ENCODE measurements at places on chromosomes 2 and 18.

- no peak for DNase-seq
These were observed 141.6 kb upstream of the GLI2 start for GRCh38 chr2:120593921-120594686.

- no peak for DNase-seq
These were observed 84.9 kb downstream of the CMPK2 start for GRCh38 chr2:6780765-6781274.

GRCh38 chr2:216350214-216350791 is 22.0 kb downstream of the MARCHF4 start:
- no peak for DNase-seq

GRCh38 chr2:98280376-98281102 is 65.7 kb upstream of the CNGA3 start:
- DNase-seq: no peak

DNA sequence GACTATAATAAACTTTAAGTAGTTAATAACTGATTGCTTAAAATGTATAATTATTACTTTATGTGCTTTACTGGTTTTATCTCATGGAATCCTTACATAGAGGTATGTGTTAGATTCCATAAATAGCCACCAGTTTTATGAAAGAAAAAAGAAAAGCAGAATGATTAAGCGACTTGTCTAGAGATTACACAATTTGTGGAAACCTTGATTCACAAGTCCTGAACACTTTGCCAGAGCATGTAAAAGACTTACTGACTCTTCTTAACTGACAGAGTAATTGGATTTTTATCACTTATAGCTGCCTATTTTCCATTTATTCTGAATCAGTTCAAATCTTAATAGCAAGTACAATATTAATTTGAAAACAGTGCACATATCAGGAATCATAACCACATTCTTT is 448.7 kb upstream of the NETO1 start:
- no peak for DNase-seq

- no peak for DNase-seq
These were observed 101.3 kb upstream of the KLHL29 start for GRCh38 chr2:23283653-23284052.

- peak; percentile 10 for DNase-seq
These were observed 937 bp downstream of the EGR4 start for GRCh38 chr2:73292316-73292905.

GRCh38 chr2:163646687-163647086 is 89.1 kb downstream of the FIGN start:
- no peak for DNase-seq

DNA sequence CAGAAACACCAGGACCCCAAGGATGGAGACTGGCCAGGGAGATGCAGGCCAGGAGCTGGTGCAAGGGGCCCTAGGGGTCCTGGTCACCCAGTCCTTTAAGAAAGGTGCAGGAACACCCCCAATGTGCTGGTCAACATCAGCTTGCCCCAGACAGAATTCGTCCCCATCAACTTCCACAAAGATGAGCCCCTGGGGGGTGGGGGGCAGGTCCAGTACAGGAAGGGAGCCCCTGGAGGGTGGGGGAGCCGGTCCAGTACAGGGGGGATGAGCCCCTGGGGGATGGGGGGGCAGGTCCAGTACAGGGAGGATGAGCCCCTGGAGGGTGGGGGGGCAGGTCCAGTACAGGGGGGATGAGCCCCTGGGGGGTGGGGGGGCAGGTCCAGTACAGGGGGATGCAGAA is 160.7 kb upstream of the SALL3 start:
- no peak for DNase-seq

- no peak for DNase-seq
These were observed 2.5 kb downstream of the BABAM2 start for GRCh38 chr2:27893006-27893405.

GRCh38 chr18:4016391-4017049 is 438.6 kb downstream of the DLGAP1 start:
- no peak for DNase-seq

DNA sequence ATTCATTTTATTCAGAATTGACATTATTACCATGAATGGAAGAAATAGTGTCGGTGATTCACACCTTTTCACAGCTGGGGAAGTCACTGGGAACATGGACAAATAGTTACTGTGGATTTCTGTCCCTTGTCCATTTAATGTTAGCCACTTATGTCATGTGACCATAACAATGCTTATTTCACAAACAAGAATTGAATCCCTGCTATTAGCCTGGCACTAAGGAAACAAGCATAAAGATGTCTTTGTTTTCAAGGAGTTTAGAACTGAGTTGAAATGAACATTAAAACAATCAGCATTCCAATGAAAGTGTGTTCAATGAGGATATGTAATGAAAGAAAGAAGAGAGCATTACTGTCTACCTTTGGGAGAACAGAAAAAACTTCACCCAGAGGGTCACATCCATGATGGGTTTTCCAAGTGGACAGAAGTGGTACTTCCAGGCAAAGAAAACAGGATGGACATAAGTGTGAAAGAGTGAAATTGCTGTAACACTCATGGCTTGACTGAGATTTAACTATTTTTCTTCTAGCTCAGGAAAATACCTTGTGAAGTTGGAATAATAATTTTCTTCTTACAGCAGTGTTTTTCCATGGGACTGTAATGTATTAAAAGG is 324.5 kb upstream of the UBE2E3 start:
- no peak for DNase-seq

- DNase-seq: no peak
These were observed 63.7 kb upstream of the TFPI start for GRCh38 chr2:187617905-187618304.

DNA sequence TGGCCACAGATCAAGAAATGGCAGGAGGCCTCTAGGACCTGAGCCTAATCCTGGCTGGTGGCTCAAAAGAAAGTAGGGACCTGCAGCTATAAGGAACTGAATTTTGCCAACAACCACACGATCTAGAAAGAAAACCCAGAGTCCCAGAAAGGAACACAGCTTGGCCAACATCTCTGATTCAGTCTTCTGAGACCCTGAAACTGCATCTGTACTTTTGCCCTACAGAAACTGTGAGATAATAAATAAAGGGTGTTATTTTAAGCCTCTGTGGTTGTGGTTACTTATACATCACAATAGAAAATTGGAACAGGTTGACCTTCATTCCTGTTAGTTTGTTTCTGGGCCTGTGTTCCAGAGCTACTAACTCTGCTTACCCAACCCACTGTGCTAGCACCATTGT is 356.8 kb upstream of the ST6GAL2 start:
- DNase-seq: no peak

DNA sequence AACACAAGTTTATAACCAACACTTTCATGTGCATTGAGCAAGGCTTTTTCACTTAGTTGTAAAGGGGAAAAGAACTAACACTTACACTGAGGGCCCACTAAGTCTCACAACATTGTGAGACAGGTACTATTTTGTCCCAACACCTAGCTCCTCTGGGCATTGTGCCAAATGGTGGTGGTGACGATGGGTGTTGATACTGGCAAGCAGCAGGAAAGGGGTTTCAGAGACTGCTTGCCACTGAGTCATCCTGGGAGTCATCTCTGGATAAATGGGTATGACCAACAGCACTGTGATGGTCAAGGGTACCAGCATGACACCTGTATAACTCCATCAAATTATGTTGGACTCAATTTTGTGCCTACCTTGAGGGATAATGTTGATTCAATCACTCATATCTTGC is 138.8 kb upstream of the ITGA6 start:
- DNase-seq: peak; percentile 17

GRCh38 chr2:124323321-124323720 is 298.2 kb downstream of the CNTNAP5 start:
- DNase-seq: no peak

GRCh38 chr18:8757396-8757997 is 52.1 kb downstream of the MTCL1 start:
- no peak for DNase-seq

DNA sequence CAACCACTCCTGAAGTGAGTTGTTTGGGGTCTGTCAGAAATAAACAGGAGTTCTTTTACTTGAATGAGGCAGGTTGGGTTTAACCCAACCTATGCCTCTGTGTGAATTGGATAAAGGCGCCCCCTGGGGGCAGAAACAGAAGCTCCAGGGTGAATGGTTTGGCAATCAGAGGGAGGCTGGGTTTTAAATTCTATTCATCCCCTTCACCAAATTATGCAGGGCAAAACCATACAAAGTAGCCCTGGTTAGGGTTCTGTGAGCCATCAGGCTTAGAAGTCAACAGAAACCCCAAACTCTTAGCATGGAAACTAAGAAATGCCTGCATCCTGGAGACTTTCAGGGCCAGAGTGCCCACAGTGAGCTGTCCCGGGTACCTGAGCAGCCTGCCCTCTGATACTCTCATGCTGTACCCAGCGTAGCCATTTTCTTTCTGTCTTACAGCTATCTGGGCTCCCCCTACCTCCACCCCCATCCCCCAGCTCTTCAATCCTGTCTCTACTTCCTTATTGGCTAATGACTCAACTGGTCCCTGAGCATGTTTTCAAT is 241.5 kb downstream of the ICOS start:
- DNase-seq: peak; percentile 69

DNA sequence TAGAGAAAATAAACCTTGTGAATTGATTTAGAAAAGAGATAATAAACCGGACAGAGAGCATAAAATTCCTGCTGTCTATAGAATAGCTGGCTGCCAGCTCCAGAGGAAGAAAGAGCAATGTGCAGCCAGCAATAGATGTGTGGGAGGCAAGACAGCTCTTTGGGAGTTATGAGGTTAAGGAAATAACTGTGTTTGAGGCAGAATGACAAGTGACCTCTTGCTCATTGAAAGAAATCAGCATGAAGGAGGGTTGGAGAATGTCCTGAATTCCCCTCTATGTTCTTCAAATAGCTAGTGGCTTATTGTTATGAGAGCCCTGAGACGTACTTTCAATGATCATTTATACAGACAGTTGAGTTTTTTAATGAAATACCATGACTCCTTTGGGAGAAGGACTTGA is 1009.9 kb upstream of the NXPH2 start:
- DNase-seq: no peak

DNA sequence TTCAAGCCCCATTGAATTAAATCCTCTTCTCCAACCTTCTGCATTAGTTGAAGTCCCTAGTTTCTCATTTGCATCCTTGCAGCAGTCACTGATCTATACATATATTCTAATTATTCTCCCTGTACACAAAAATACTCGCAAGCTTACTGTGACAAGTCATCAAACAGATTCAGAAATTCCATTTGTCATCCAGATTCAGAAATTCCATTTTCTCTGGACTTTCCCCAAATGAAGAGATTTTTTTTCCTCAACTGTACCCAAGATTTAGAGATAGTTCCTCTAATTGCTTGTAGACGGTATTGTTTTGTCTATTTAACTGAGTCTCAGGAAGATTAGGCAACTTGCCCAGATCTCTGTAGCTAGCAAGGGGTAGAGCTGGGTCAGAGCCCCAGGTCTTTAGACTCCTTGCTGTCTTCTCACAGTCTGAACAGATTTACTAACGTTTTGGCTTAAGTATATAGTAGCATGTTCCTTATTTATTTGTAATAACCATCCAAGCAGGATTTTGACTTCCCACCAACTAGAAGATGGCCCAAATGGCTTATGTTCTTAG is 34.2 kb downstream of the RAB12 start:
- DNase-seq: no peak

GRCh38 chr2:13858626-13859025 is 773.9 kb upstream of the LRATD1 start:
- DNase-seq: no peak

DNA sequence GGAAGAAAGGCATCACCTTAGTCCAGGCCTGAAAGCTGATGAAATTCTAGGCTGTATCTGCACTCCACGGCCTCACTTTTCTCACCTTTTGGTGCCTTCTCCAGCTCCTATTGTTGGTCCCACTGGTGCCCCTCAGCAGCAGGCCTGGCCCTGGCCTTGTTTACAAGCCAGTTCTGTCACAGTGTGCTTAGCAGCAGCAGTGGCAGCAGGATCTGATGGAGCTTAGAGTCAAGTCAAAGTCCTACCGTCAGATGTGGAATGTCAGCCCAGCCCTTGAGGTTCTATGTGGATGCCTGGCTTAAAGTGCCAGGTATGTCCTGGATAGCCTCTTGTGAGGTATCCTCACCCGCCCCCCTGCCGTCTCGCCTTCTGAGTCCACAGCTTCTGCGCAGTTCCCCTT is 281.3 kb downstream of the SUCLG1 start:
- no peak for DNase-seq

- peak; percentile 9 for DNase-seq
These were observed 50.8 kb downstream of the ATOH8 start for GRCh38 chr2:85804583-85804982.

- no peak for DNase-seq
These were observed 83.9 kb downstream of the PTH2R start for GRCh38 chr2:208490492-208490891.

DNA sequence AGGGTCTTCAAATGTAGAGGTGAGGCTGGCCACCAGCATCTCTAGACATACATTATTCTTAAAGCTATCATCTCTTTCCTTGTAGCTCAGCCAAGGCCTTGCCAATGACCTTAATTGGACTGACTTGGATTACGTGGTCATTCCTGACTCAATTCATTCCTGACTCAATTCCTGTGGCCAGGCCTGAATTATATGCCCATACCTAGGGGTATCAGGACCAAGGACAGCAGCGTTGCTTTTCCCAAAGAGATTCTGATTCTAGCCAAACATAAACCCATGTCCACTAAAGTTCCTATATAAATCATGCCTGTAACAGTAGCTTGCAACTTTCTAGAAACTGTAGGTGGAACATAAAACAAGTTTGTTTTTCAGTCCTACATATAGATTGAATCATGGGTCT is 231.7 kb downstream of the ARL6IP6 start:
- DNase-seq: no peak

GRCh38 chr2:6580982-6581381 is 284.7 kb downstream of the CMPK2 start:
- no peak for DNase-seq

DNA sequence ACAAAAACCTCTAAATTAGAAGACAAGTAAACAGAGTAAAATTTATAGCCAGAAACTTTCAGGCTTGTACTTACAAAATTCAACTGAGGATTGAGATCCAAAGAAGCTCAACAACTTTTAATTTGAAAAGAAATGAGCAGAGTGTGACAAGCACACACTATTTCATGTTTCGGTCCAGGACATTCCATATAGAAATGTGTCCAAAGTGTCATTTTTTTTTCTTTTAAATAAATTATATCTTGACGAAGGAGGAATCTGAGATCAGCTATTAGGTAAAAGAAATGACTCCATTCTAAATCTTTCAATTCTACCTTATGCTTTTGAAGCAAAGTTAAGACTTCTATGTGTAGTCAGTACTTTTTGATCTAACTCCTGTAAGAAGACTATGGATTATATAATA is 4.6 kb downstream of the FN1 start:
- no peak for DNase-seq

GRCh38 chr2:140698636-140699035 is 1432.2 kb downstream of the LRP1B start:
- DNase-seq: no peak

GRCh38 chr2:168192839-168193616 is 54.4 kb downstream of the STK39 start:
- DNase-seq: peak; percentile 55

- no peak for DNase-seq
These were observed 102.8 kb downstream of the PXDN start for GRCh38 chr2:1641523-1641922.

DNA sequence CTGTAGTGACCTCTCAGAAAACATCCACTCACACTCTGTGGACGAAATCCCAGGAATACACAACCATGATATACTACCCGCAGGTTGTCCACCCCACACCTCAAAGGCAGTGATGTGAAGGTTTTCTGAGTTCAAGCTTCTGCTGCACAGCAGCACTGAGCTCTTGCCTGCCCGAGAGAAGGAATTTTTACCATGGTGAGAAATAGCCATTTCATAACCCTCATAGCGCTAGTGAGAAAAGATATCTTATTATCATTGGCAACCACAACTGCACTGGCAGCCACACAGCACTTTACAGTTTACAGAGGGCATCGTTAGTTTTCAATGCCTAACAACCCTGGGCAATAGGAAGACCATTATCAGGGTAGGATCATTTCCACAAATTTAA is 36.9 kb downstream of the NAPG start:
- no peak for DNase-seq

- no peak for DNase-seq
These were observed 48.6 kb downstream of the PTGR3 start for GRCh38 chr18:75160364-75160763.
